AG08396 (cell line): ENCODE measurements at places on chromosomes 7 and 10.
A peak's percentile ranks its signal among the peaks of the same experiment; 100 is the strongest.

GRCh38 chr10:86350897-86351296 is 15.7 kb downstream of the GRID1 start:
- DNase-seq, result no peak

- DNase-seq, result no peak
Observed at GRCh38 chr7:73810998-73811360, 19.8 kb upstream of the CLDN4 start.

DNA sequence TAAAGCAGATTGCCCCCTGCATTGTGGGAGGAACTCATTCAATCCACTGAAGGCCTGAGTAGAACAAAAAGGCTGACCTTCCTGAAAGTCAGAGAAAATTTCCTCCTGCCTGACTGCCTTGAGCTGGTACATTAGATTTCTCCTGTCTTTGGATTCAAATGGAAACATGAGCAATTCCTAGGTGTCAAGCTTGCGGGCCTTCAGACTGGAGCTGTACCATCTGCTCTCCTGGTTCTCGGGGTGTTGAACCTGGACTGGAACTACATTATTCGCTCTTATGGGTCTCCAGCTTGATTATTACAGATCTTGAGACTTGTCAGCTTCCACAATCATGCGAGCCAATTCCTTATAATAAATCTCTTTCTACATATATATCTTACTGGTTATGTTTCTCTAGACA is 173.6 kb upstream of the STEAP4 start:
- no peak for DNase-seq

- no peak for DNase-seq
Observed at GRCh38 chr7:2610898-2611297, 20.9 kb upstream of the TTYH3 start.

GRCh38 chr10:28463676-28464395 is 69.1 kb upstream of the WAC start:
- DNase-seq, result no peak

- no peak for DNase-seq
Observed at GRCh38 chr7:50544992-50545391, 20.2 kb downstream of the DDC start.

GRCh38 chr7:96792115-96792514 is 82.5 kb upstream of the SEM1 start:
- DNase-seq, result no peak

DNA sequence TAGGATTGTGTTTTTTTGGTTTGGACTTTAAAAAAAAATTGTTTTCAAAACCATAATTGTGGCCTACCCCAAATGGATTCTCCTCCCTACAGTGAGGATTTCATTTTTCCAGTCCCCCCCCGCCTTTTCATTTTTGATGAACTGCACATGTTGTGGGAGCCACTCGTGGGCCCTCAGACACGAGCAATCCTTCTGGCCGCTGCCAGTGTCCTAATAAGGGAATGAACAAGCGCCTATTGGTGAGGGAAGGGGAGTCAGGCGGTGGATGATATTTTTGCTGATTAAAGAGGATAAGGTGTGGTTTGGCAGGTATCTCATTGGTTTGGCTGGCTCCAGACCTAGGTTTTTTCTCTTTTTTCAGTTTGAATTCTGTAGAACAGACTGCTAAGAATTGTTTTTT is 78.7 kb upstream of the AGBL3 start:
- DNase-seq, result no peak

DNA sequence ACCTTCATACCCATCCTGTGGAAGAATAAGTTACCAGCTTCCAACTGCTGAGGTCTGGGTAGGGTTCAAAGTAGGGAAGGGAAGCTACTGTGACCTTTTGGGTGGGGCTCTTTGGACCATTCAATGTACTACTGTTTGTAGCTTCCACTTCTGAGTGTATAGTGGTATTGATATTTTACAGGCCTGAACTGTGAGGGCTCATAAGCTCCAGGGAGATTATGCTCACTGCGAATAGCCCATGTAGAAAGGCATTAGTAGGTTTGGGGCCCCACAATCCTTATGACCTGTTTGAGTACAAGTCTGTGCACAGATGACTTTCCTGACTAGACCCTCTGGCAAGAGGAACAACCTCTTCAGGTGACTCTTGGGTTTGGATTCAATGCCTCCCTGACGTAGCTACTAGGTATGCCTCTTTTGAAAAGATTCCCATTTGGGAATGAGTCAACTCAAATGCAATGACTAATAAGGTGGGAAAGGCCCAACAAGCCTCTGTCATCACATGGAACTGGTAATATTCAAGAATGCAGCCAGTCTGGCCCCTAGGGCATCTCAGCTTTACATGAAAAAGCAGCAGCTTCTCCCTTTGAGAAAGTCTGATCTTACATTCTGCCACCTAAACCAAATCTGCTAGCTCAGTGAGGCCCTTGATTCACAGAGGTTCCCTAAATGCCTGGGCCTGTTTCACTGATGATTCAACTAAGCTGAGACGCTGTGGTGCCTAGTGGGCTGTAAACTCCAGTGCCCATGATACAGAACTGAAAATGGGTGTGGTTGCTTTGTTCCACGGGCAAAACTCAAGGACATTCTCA is 79.8 kb downstream of the ABI1 start:
- DNase-seq, result peak; percentile 57

GRCh38 chr7:125363873-125364272 is 434.2 kb upstream of the POT1 start:
- no peak for DNase-seq

DNA sequence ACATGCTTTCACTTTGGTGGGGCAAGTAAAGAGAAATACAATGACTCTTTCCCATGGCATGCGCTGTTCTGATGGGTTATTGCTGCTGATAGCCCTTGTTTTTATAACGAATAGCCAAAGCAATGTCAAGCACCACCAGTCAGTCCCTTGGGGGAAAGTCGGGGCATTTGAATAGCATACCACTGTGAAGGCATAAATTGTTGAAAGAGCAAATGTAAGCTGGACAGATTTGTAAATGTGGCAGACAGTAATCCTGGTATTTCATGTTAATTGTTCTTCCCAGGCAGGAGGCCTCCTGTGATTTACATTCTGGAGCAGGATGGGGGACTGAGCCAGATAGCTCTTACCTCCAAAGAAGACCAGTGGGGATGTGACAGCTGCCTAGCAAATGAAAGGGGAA is 293.3 kb downstream of the ADRA2A start:
- DNase-seq, result no peak

DNA sequence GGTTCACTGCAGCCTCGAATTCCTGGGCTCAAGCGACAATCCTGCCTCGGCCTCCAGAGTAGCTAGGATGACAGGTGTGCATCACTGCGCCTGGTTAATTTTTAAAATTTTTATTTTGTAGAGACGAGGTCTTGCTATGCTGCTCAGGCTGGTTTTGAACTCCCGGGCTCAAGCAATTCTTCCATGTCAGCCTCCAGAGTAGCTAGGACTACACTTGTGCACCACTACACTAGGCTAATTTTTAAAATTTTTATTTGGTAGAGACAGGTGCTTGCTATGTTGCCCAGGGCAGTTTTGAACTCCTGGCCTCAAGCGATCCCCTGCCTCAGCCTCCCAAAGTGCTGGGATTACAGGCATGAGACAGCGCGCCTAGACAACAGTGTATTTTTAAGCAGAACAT is 120.5 kb downstream of the SVIL start:
- DNase-seq, result no peak

GRCh38 chr10:121337427-121337826 is 260.8 kb downstream of the FGFR2 start:
- DNase-seq, result no peak

- DNase-seq, result no peak
Observed at GRCh38 chr7:105011141-105011830, 2.7 kb upstream of the KMT2E start.

DNA sequence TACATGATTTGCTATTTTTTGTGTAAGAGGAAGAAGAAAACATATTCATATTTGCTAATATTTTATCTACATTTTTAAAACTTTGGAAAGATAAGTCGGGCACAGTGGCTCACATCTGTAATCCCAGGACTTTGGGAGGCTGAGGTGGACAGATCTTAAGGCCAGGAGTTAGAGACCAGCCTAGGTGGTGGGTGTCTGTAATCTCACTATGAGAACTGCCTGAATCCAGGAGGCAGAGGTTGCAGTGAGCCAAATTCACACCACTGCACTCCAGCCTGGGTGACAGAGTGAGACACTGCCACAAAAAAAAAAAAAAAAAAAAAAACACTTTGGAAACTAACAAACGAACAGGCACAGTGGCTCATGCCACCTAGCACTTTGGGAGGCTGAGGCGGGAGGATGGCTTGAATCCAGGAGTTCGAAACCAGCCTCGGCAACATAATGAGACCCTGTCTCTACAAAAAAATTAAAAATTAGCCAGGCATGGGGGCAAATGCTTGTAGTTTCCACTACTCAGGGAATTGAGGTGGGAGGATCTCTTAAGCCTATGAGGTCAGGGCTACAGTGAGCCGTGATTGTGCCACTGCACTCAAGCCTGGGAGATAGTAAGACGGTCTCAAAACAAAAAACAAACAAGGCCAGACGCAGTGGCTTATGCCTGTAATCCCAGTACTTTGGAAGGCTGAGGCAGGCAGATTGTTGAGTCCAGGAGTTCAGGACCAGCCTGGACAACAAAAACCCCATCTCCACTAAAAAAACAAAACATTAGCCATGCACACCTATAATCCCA is 25.6 kb downstream of the HERC4 start:
- DNase-seq, result no peak
